ENCODE measurements at places on chromosomes 6 and 20.

- DNase-seq: no peak
Observed at GRCh38 chr6:34043359-34043758, 102.5 kb downstream of the GRM4 start.

- no peak for DNase-seq
Observed at GRCh38 chr20:60136645-60137401, 178.6 kb downstream of the CDH26 start.

GRCh38 chr20:44990957-44991356 is 24.6 kb downstream of the STK4 start:
- DNase-seq: no peak

DNA sequence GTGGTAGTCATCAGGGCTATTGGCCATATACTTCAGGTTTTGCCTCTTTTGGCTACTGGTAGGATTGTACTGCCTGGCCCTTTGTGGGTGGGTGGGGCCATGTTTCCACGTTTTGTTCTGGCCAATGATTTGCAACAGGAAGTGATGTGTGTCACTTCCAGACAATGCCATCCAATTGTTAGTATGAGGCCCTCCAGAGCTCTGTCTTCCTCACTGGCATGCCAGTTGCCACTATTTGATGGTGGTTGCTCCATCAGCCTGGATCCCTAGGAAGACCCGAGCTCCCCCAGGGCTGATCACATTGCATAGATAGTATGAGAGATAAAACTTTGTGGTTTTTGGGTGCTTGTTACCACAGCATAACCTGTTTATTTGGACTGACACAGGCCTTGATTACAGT is 7.7 kb upstream of the LRRN4 start:
- DNase-seq: no peak

GRCh38 chr20:42886801-42887200 is 302.9 kb downstream of the PTPRT start:
- DNase-seq: no peak

GRCh38 chr6:16396497-16397319 is 158.3 kb downstream of the GMPR start:
- DNase-seq: no peak

DNA sequence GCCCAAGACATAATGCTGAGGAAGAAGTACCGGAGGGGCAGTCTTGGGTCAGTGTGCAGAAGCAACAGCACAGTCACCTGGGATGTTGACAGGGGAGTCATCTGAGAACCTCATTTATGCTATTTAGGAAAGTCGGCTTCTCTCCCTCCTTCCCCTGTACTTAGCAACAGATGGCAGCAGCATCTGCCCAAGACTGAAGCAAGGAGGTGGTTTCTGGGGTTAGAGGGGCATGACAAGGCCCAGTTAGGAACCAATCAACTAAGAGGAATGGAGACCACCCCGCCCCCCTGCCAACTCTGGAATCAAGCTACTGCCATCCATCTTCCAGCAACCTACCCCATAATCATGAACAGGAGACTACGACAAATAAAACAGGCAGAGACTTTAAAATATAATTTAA is 21.7 kb downstream of the RIPK1 start:
- no peak for DNase-seq

DNA sequence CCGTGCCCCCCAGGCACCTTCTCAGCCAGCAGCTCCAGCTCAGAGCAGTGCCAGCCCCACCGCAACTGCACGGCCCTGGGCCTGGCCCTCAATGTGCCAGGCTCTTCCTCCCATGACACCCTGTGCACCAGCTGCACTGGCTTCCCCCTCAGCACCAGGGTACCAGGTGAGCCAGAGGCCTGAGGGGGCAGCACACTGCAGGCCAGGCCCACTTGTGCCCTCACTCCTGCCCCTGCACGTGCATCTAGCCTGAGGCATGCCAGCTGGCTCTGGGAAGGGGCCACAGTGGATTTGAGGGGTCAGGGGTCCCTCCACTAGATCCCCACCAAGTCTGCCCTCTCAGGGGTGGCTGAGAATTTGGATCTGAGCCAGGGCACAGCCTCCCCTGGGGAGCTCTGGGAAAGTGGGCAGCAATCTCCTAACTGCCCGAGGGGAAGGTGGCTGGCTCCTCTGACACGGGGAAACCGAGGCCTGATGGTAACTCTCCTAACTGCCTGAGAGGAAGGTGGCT is 960 bp downstream of the TNFRSF6B start:
- no peak for DNase-seq
